SJCRH30 (cell line): ENCODE measurements at places on chromosomes 3 and 15. TPM values are rescaled to one million over a fixed set of nuclear protein-coding genes. Genes with fewer than 3 reads are reported as not detected.

The ARHGAP11A gene
- total RNA-seq = 75.8 and 86.1 TPM in 2 replicates

- no peak for DNase-seq
These were observed 82.7 kb downstream of the IL1RAP start for GRCh38 chr3:190596349-190597285.

DNA sequence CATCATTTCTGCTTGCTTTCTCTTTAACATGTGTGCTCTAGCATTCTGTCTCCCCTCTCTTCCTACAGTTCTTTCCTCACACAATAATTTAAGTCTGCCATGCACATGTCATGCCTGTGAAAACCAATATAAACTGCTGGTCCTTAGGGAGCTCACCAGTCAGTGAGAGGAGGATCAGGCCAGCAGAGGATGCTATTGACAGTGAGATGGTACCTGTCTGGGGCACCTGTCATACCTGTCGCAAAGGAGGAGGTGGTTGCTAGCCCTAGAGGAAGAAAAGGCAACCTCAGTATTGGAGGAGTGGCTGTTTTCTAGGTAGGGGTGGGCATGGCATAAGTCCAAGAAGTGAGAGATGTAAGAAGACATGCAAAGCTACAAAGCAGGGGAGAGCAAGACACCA, 194.6 kb downstream of the GABRG3 start:
- no peak for DNase-seq

- no peak for DNase-seq
These were observed 228.1 kb downstream of the ADAMTS9 start for GRCh38 chr3:64459711-64460110.

DNA sequence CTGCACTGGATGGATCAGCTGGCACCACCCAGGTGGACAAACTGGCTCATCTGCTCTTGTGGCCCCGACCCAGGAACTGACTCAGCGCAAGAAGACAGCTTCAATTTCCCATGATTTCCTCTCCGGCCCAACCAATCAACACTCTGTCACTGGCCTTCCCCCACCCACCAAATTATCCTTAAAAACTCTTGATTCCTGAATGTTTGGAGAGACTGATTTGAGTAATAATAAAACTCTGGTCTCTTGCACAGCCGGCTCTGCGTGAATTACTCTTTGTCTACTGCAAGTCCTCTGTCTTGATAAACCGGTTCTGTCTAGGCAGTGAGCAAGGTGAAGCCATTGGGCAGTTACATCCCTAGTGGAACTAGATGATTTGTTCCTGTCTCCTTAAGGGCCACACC, 16.1 kb downstream of the BDH1 start:
- DNase-seq = no peak

DNA sequence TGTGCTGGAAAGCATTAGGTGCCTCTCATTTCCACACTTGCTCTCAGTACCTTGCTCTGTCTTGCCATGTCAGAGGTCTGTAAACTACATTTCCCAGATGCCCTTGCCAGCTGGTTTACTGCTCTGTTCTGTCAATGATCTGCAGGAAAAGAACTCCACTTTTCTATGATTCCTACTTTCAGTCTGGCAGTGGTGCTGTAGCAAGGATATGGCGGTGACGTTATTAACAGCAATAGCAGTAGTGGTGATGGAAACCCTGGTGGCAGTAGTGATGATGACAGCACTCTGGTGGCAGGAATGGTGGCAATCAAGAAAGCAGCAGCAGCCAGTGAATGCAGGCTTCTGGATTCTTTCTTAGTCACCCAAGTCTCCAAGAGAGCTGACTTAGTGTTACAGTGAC, 665.2 kb downstream of the DIPK2A start:
- DNase-seq = peak; percentile 2
